Activated naive CD4-positive, alpha-beta T cell treated with anti-CD3 and anti-CD28 coated beads, Interleukin-2, amount 50 U/mL, for 72 hours (primary cell): ENCODE measurements at places on chromosomes 1 and 21. TPM values are rescaled to one million over a fixed set of nuclear protein-coding genes. Genes with fewer than 3 reads are reported as not detected.

CELA3A gene
- total RNA-seq, result not detected

DNA sequence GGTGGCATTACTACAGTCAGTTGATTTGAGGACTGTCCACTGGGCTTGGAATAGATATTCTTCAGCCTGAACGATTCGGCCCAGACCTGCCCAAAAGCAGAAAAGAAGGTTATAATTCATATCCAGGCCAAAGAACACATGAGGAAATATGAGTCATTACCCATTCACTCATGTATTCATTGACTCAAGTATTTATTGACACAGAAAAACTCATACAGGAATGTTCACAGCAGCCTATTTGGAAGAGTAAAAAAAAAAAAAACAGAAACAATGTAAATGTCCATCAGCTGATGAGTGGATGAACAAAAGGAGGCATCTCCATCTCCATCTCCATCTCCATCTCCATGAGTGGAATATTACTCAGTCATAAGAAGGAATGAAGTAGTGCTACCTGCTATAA, 15.9 kb downstream of the ZMYND12 start:
- no peak for DNase-seq

GPR37L1 gene
- not detected for total RNA-seq

- DNase-seq, result no peak
Measured at GRCh38 chr1:193069748-193070385, 10.5 kb downstream of the RO60 start.

DNA sequence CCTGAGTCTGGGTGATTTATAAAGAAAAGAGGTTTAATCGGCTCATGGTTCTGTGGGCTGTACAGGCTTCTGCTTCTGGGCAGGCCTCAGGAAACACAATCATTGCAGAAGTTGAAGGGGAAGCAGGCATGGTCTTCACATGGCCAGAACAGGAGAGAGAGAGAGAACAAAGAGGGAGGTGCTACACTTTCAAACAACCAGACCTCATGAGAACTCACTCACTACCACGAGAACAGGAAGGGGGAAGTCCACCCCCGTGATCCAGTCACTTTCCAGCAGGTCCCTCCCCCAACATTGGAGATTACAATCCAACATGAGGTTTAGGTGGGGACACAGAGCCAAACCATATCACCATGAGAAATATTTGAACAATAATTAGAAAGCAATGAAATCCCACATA, 222.9 kb downstream of the FAM72C start:
- DNase-seq, result no peak

- DNase-seq, result peak; percentile 42
Measured at GRCh38 chr1:178541829-178542553, 29.1 kb downstream of the TEX35 start.

DPYD gene
- total RNA-seq, result 11.7 TPM

DNA sequence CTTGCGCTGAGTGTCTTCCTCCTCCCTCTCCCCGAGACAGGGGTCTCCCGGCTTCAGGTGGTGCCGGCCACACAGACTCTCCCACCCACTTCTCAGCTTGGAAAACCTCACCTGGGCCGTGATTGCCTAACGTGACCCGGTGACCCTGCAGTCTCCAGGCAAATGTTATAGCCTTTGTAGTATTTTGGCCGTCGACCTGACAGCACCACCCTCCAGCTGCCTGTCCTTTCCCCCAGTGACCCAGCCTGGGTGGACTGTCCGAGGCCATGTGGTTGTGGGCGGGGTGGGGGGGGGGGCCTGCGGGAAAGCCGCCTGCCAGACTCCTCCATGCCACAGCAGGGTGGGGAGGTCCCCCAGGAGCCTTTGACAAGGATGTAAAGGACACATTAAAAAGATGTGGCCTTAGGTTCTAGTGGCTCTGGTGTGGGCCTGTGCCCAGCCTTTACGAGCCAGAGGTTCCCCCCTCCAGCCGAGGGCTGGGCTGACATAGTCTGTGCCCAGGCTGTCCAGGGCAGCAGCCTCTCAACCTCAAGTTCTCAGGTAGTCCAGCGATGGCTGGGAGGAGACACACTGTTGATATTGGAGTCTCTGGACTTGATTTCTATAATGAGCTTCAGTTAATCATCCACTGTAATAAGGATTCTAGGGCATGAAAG, 8.1 kb downstream of the TOR3A start:
- no peak for DNase-seq

- DNase-seq, result no peak
Measured at GRCh38 chr21:26169061-26169610, 1.4 kb downstream of the APP start.

- DNase-seq, result peak; percentile 35
Measured at GRCh38 chr1:42747125-42747524, 7.1 kb upstream of the CLDN19 start.
